ENCODE measurements at places on chromosomes 5 and 9.
A peak's percentile ranks its signal among the peaks of the same experiment; 100 is the strongest.

- DNase-seq: peak; percentile 28
These were observed 1.5 kb downstream of the AFF4 start for GRCh38 chr5:132961887-132962286.

DNA sequence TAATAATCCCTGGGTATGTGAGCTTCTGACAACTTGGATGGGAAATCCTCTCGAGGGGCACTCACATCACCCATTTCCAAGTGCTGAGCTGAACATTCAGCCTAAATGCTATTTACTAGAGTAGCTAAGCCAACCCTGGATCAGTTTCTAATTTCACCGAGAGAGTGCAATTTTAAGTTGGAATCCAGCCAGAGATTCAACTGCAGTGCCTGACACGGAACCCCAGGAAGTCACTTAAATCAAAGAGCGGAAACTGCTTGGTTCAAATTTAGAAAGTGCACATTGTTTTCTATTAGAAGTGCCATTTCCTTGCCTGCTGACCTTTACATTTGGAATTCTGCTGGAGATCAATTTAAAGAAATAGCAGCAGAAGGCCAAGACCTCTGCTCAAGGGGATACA, 8.8 kb downstream of the SPRY4 start:
- no peak for DNase-seq

GRCh38 chr9:107350443-107350842, 67.4 kb downstream of the RAD23B start:
- no peak for DNase-seq

DNA sequence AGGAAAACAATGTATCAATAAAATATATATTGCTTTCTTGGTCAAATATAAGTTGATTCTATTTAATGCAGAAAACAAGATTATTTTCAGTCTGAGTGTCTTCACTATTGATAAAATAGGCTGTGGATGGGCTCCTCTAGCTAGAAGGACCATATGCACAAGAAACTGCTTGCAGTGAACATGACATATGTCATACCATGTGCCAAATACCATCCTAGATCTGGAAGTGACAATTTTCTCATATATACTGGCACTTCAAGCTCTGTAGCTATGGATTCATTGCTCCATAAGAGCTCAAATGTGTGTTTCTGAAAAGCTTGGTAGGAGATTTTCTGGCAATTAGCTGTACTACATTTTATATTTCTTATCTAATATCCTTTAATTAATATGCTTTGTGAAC, 95.6 kb upstream of the CDH6 start:
- DNase-seq: no peak

DNA sequence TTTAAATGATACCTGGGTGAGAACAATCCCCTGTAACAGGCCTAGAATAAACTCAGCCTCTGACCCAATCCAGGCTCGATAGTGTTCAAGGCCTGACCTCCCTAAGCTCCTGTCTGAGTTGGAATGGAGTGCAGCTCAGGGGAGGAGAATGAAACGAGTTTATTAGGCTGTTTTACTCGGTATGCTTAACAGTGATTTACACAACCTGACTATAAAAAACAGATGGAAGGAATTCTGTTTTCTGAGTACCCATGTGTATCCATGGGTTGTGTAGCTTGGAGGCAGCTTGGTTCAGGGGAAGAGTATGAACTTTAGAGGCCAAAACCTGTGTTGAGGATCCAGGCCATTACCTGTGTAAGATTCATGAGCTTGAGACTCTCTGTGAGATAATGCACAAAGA, 67.8 kb downstream of the PCSK5 start:
- DNase-seq: no peak

- DNase-seq: no peak
These were observed 231.3 kb downstream of the ZSWIM6 start for GRCh38 chr5:61563401-61563800.

Data from inflammatory macrophage (primary cell).